Sigmoid colon (tissue), 7 donors: ENCODE measurements at places on chromosomes 1 and 21. TPM values are rescaled to one million over a fixed set of nuclear protein-coding genes. Genes with fewer than 3 reads are reported as not detected.

DNA sequence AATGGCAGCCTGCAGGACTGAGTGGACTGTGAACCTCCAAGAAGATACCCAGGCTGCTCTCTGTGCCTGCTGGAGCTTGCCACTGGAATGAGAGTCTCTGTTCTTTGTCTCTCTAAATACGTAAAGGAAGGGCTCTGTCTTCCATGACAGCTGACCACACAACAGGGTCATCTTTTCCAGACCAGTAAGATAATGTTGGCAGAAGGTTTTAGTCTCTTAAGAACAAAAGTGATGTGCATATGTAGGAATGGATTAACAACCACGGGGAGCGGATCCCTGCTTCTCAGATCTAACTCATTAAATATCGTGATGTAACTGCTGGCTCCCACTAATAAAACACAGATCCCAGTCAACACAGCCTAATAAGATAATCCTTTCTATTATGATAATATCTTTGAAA lies 67.5 kb downstream of the MAP10 start:
- DNase-seq = no peak

- DNase-seq = no peak
Observed at GRCh38 chr1:203129501-203130231, 2.1 kb downstream of the ADORA1 start.

DNA sequence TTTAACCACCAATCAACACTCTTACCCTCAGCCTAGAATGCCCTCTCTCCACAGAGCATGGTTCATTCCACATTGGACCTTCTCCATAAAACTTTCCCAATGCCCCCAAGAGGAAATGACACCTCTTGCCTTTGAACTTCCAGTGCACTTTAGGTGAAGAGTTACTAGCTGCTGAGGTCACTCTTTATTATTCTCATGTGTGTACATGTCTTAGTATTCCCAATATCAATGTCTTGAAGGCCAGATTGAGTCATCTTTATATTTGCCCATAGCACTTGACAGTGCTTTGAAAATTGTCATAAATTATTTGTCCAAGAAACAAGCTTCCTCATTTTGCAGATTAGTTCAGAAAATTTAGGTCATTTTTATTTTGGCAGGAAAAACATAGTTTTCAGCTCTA lies 8.1 kb upstream of the DNASE2B start:
- DNase-seq = no peak

DNA sequence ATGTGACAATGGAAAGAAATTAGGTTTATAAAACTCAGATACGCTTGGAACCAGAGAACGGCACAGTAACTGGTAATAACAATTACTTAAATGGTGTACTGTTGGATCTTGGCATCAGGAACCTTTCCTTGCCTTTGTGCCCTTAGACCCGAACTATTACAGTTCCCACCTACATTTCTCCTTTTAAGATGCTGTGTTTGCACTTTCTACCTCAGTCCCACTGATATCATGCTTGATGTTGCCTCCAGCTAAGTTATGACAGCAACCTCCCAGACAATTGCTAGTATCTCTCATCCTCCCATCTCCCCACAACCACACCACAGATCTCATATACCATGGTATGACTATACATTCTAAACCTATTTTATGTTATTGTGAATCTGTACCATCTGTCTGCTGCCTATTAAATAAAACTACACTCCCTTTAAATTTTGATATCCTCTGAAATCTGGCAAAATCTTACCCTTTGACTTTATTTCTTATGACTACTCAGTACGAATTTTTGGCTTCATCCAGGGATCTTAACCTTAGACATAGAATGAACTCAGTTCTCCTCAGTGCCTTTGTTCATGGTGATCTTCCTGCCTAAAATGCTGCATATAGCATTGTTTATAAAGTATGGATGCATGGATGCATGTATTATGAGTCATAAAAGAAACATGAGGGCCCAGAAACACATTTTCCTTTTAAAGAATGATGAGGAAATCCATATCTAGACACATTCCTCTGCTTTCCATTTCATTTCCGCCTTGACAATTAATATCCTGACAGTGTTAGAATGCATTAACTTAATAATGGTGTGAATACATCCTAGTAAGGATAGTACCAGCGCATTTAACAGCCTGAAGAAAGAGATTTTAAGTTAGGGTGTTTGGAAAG lies 64.1 kb downstream of the LRRC8D start:
- DNase-seq = no peak

- DNase-seq = no peak
Observed at GRCh38 chr1:216325336-216325735, 97.9 kb downstream of the USH2A start.

DNA sequence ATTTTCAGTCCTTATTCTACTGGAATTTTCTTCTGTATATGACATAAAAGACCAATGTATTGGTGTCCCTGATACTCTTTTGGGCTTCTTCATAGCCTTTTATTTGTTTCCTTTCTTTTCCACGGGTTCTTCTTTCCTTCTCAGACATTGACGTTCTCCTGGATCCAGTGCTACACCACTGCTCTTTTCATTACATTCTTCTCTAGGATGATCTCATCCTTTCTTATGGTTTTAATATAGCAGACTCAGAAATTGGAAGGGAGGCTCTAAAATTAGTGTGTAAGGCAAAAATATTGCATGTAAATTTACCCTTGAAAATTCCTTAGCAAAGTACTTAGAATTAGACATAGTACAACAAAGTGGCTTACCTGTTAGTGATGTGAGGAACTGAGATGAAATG lies 65.3 kb downstream of the SELENOF start:
- no peak for DNase-seq

GRCh38 chr1:219031809-219032208 lies 141.9 kb upstream of the LYPLAL1 start:
- DNase-seq = no peak

- no peak for DNase-seq
Observed at GRCh38 chr1:184050636-184051035, 894 bp upstream of the TSEN15 start.

- DNase-seq = no peak
Observed at GRCh38 chr1:57208741-57209302, 215.0 kb downstream of the DAB1 start.

GRCh38 chr1:8070381-8070811 lies 44.3 kb upstream of the ERRFI1 start:
- DNase-seq = no peak

- no peak for DNase-seq
Observed at GRCh38 chr1:40041466-40041838, 923 bp downstream of the CAP1 start.

Gene IGFN1
- total RNA-seq = not detected

Gene MCOLN3
- total RNA-seq = 5.6 TPM
